Dermis blood vessel endothelial cell (primary cell): ENCODE measurements at places on chromosomes 7 and 10. TPM values are rescaled to one million over a fixed set of nuclear protein-coding genes. Genes with fewer than 3 reads are reported as not detected.

Gene GPR15LG
- total RNA-seq, result 0.47 TPM in 1 of 2 replicates, not detected in the other

- DNase-seq, result no peak
These were observed 156.3 kb upstream of the COBL start for GRCh38 chr7:51472873-51473272.

Gene CTAGE4
- total RNA-seq, result 0.17 TPM in 1 of 2 replicates, not detected in the other

GRCh38 chr10:103649654-103650423 lies 156.3 kb downstream of the NEURL1 start:
- no peak for DNase-seq

Gene KIF11
- 8.8 and 41.7 TPM in 2 replicates for total RNA-seq

DNA sequence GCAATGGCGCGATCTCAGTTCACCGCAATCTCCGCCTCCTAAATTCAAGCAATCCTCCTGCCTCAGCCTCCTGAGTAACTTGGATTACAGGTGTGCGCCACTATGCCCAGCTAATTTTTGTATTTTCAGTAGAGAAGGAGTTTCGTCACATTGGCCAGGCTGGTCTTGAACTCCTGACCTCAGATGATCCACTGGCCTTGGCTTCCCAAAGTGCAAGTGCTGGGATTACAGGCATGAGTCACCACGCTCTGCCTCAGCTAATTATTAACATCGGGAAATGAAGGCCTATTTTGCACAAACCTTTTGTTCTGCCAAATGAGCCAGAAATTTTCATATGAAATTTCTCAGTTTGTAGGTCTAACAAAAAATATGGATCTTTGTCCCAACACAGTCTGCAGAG lies 106.7 kb upstream of the ODAD2 start:
- DNase-seq, result no peak

Gene SUPV3L1
- 18.4 and 27.1 TPM in 2 replicates for total RNA-seq

DNA sequence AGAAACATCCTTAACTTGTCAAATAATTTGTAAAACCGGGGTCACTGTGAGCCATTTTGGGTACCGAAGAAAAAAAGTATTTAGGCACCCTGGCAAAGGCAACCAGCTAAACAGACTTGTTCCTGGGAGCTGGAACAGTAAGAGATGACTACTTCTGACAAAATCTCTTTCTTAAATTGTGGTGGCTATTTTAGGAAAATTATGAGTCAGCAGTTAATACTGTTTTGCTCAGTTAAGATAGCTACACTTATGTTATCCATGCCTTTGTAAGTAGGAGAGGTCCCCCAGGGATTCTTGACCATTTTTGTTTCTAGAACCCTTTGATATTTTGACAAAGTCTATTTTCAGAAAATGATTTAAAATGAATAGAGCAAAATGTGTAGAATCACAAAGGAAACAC lies 68.7 kb downstream of the TAX1BP1 start:
- DNase-seq, result no peak

DNA sequence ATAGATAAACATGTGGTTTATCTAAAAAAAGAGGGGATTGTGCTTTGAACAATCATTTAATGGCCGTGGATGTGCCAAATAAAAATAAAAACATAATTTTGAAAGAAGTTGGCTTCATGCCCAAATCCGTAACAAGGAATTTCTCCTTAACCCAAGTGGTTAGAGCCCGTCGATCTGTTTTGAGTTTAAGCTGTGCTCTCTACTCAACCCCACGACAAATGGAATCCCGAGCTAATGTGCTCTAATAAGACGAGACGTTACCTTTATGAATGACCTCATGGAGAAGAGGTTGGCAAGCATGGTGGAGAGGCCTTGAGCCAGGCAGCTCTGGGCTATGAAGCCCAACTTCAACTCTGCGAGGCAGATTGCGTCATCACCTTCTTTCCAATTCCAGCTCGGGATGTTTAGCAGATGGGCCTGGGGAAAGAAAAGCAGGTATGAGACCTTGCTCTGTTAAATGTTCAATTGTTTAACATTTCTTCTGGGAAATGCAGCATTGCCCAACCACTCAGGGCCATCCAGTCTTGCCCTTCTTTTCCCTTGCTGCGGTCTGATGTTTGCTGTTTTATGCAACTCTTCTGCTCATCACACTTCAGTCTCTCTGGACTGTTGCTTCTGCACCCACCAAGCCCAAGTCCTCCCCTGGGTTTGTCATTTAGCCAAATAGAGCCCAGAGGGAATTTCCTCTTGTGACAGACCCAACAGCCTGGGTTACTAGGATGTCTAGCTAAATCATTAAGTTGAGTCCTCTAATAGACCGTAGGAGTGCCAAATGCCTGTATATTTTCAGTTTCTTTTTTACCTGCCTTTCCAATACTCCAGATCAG lies 564.6 kb downstream of the KCNMA1 start:
- DNase-seq, result no peak

DNA sequence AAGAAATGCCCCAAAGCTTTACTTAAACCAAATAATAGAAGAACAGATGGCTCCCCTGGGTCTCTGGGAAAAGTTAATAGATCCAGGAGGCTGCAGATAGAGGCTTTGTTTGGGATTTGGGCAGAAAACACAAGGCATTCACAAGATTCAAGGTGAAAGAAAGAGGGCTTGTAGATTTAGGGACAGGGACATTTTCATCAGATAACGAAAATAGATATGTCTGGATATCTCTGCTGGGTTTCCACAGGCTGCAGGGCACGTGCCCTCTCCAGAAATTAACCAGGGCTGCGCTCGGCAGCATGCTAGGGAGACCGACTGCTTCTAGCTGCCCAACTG lies 14.9 kb downstream of the CARD11 start:
- DNase-seq, result no peak

Gene FAM25C
- total RNA-seq, result not detected in 2 replicates

DNA sequence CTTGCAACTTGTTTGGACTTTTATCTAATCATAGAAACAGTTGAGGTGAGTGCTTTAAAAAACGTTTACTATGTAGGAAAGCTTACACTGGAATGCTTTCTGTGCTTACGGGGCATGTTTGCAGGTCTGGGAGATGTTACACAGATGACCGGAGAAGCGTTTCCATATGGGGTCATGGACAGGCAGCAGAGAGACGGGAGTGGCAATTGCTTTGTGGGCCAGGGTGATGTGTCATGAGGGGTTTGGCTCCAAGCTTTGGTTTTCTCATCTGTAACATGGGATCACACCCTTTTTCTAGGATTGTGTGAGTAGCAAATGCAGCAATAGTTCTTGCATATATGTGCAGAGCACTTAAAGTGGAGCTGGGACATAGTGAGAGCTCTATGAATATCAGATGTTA lies 174.8 kb upstream of the MKI67 start:
- DNase-seq, result no peak

GRCh38 chr10:95457319-95457886 lies 103.8 kb downstream of the SORBS1 start:
- no peak for DNase-seq

DNA sequence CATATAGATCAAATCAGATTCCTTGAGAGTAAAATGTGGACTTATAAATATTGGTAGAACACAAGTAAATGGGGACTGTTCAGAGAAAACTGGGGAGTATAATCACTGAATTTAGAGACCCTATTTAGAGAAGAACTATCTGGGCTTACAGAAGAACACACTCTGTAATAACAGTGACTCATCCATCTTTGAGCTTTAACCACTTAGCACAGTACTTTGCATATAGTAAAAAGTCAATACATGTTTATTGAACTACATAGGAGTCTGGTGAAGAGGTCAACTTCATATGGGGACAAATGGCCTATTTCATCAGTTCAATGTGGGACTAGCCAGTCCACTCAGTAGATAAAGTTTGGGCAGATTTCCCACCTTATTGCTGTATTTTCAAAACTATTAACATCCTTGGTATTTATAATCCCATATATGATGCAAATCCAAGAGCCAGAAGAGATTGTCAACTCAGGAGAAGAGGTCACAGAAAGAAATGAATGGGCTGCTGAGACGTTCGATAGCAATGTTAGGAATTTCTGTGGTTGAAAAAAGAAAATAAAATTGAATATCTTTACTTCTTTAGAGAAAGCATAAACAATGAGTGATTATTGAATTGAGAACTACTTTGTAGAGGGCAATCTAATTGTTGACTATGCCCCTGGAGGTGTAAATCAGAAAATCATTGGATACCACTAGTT lies 119.3 kb upstream of the CACNA2D1 start:
- no peak for DNase-seq

GRCh38 chr10:14839305-14839695 lies 1.2 kb downstream of the HSPA14 start:
- peak; percentile 18 for DNase-seq

- no peak for DNase-seq
These were observed 26.7 kb upstream of the CUL1 start for GRCh38 chr7:148672041-148672440.

Gene ZCCHC24
- 7.3 and 9.8 TPM in 2 replicates for total RNA-seq

- peak; percentile 67 for DNase-seq
These were observed 46.2 kb downstream of the GRK5 start for GRCh38 chr10:119253433-119254174.

DNA sequence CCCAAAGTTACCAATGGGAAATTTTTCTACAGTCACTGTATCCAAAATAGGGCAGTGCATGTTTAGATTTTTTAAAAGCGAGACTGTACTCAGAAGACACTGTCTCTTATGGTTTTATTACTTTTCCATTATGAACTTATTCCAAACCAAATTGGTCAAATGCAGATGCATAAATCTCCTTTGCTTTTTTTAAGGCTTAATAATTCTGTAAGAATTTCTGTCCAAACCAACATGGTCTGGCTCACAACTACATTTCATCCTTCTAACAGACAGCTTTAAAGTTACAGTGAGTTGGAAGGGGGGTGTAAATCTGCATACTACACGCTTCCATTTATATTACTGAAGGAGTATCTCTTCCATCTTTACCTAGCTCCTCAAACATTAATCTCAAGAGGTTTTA lies 199.2 kb downstream of the SLC25A13 start:
- no peak for DNase-seq

Gene CFAP70
- total RNA-seq, result 0.19 and 0.34 TPM in 2 replicates

Gene SPDYE11
- not detected in 2 replicates for total RNA-seq

DNA sequence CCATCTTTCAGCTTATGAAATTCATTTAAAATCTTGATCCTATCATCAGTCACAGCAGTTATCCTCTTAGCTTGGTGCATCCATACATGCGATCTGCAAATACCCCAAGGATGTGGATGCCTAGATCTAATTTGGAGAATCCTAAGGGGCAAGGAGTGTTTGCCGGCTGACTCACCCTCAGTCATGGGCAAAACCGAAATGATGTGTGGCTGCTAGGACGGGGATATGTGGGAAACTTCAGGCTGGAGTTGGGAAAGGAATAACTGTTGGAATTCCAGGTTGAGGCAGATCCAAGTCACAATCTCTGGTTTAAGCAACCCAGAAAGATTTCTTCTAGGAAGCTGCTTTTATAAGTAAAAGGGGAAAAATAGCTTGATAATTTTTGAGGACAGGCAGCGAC lies 19.7 kb upstream of the GOT1 start:
- DNase-seq, result no peak

- DNase-seq, result no peak
These were observed 19.6 kb downstream of the MINPP1 start for GRCh38 chr10:87524296-87524695.

Gene OGDH
- 57.0 and 102 TPM in 2 replicates for total RNA-seq

Gene SPACDR
- total RNA-seq, result 0.34 and 0.93 TPM in 2 replicates
